A673 (cell line): ENCODE measurements at places on chromosomes 3 and 15. TPM values are rescaled to one million over a fixed set of nuclear protein-coding genes. Genes with fewer than 3 reads are reported as not detected.

EPHA3 gene
- total RNA-seq = 21.5 and 25.7 TPM in 2 replicates

DNA sequence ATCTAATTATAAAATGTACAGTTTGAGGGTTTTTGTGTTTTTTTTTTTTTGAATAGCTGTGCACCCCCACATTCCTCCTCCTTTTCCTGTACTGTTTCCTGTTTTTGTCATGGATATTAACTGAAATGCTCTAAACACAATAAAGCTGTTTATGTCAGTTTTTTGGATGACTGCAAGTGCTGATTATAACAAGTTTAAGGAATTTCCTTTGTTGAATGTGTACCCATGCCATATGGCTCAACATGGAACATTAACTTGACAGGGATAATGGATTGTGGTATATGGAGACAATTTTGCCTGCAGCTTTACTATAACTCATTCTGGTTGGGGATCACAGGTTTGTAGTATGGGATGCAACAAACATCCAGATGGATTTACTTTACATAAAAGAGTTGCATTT is 216.4 kb downstream of the TCF12 start:
- DNase-seq = peak; percentile 91

GRCh38 chr15:87490666-87491065 is 765.9 kb downstream of the NTRK3 start:
- no peak for DNase-seq

DNA sequence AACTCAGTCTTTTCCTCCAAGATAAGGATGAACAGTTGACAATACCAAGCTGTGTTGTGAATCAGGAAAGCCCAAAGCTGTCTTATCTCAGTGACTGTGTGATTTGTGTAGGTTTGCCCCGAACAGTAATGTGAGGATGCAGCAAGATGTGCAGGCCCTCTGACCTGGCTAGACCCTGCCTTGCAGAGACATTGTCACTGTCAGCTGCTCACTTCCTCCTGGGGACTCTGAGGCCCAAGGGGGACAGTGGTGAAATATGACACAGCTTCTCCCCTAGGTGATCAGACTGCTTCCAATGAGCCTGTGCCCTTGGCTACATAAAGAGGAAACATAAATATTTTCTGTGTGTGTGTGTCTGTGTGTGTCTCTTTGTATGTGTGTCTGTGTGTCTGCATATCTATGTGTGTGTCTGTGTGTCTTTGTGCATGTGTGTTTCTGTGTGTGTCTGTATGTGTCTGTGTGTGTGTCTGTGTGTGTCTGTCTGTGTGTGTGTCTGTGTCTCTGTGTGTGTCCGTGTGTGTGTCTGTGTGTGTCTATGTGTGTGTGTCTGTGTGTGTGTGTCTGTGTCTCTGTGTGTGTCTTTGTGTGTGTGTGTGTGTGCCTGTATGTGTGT is 21.7 kb downstream of the LRRK1 start:
- DNase-seq = no peak

DNA sequence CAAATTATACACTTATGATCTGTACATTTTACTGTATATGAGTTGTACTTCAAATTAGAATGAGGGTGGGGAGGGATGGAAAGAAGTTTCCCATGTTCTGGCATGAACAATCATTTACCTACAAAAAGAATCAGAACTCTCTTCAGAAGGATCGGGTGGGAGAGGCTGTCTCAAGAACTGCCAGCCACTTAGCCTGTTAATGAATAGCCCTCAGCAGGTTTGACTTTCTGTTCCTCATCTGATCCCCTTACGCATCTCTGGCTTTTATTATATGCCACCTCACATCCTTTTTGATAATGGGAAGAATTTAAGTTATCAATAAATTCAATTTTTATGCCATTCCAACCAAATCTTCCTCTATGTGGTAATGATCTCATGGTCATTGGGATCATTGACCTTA is 168.3 kb upstream of the TGFBR2 start:
- DNase-seq = no peak

GRCh38 chr3:150407808-150408220 is 284 bp upstream of the TSC22D2 start:
- DNase-seq = no peak

MED12L gene
- 0.71 and 1.1 TPM in 2 replicates for total RNA-seq

DNA sequence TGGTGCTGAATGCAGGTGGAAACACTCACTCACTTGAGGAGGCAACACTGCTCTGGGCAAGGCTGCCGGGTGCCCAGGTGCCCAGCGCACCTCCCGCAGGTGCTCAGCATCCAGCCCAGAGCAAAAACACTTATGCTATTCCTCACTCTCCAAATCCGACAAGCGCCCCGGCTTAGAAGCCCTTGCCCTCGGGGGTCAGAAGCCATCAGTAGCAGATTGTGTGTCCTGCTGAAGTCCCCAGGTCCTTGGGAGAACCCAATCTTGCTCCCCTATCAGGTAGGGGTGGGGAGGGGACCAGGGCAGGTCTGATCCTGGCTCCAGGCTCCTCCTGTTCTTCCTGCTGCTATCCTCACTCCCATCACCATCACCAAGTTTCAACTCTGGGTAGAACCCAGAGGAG is 46.7 kb downstream of the TLE3 start:
- no peak for DNase-seq

DNA sequence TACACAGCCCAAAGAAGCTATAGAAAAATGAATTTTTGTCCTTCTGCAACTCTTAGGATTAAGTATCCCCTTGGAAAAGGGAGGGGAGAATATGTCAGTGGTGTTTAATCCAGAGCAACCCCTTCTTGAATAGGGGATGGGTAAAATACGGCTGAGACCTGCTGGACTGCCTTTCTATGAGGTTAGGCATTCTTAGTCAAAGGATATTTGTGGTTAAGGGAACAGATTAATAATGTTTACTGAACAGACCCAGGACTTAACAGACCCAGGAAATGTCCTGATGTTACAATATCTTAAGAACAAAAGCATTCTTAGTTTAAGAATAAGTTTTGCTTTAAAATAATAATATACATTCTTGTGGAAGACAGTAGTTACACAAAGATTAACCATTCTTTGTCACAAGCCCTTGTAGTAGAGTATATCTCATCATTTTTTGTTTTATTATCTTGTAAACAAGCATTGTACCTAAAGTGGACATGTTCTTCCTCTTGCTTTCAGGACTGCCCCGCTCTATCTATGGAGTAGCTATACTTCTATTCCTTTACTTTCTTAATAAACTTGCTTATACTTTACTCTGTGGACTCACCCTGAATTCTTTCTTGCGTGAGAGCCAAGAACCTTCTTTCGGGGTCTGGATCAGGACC is 43.8 kb upstream of the B3GALNT1 start:
- no peak for DNase-seq

DNA sequence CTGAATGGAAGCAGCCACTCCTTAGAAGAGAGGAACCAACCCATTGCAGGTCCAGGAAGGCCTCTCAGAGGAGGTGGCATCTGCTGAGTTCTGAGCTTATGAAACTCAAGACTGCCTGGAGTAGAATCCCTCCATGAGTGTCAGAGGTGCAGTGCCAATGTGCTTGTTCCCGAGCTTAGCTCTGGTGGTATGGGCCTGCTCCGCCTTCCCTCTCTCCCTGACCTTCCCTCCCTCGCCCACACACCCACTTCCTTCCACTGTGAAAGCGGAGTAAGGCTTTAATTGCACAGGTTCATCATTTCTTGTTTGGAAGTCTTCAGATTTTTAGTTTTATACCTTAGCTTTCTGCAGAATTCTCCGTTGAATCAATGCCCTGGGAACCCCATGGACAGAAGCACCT is 208.0 kb upstream of the BHLHE40 start:
- no peak for DNase-seq

FAM3D gene
- not detected in 2 replicates for total RNA-seq
